ENCODE measurements at places on chromosomes 13 and 19. TPM values are rescaled to one million over a fixed set of nuclear protein-coding genes. Genes with fewer than 3 reads are reported as not detected.

DNA sequence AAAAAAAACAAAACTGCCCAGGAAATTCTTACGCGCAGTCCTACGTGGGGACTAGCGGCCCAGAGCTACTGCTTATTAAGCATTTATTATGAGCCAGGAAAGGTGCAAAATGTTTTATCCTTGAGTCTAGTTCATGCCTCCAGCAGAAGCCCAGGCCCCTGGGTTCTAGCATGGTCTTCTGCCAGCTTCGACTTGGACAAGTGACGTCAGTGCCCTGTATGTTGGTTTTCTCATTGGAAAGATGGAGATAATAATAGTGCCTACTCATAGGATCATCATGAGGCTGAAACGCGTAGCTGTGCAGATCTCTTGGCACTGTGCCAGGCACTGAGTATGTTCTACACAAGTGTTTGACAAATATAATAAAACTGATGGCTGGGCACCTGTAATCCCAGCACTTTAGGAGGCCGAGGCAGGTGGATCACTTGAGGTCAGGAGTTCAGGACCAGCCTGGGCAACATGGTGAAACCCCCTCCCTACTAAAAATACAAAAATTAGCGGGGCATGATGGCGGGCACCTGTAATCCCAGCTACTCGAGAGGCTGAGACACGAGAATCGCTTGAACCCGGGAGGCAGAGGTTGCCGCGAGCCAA is 12.4 kb upstream of the SULT2B1 start:
- H3K27ac ChIP-seq: no peak overlapping the region
- DNase-seq: peak; percentile 55
- no peaks in the 10 kb centered on the region for H3K4me1 ChIP-seq
- H3K27me3 ChIP-seq: no peaks in the 10 kb centered on the region
- H3K4me3 ChIP-seq: no peak overlapping the region

- no peaks in the 10 kb centered on the region for H3K36me3 ChIP-seq
- no peak overlapping the region for H3K27ac ChIP-seq
- no peaks in the 10 kb centered on the region for H3K27me3 ChIP-seq
- no peak overlapping the region for H3K4me3 ChIP-seq
These were observed 53.4 kb downstream of the GPC6 start for GRCh38 chr13:93279982-93280381.

CEACAM7 gene
- not detected for total RNA-seq

DNA sequence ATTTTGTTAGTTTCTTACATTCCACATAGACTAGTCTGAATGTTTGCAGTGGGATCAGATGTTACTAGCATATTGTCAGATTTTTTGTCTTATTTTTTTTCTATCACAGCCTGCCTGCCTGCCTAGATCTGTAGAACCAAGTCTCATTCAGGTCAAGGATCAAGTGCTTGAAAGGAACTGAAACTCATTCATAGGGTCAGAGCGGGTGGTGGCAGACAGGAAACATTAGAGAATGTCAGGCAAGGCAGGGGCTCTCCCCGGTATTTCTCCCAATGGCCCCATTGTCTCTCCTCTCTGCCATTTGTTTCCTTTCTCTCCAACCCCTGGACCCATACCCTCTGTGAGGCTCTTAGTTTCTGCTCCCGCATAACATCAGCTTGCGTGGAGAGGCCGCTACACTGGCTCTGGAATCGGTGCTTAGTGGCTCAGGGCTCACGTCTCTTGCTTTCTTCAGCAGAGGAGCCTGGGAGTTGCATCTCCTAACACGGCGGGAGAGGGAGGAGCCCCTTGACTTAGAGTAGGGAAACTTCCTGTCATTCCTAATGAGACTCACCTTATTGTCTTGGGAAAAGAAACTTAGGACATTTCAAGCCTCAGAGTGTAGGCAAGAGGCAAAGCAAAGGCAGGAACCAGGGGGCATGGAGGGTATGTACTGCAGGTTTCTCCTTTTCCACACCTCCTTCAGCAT is 35.6 kb upstream of the SPATA13 start:
- no peak for DNase-seq
- H3K27me3 ChIP-seq: no peaks in the 10 kb centered on the region
- H3K27ac ChIP-seq: peak overlapping the region; percentile 34

DNA sequence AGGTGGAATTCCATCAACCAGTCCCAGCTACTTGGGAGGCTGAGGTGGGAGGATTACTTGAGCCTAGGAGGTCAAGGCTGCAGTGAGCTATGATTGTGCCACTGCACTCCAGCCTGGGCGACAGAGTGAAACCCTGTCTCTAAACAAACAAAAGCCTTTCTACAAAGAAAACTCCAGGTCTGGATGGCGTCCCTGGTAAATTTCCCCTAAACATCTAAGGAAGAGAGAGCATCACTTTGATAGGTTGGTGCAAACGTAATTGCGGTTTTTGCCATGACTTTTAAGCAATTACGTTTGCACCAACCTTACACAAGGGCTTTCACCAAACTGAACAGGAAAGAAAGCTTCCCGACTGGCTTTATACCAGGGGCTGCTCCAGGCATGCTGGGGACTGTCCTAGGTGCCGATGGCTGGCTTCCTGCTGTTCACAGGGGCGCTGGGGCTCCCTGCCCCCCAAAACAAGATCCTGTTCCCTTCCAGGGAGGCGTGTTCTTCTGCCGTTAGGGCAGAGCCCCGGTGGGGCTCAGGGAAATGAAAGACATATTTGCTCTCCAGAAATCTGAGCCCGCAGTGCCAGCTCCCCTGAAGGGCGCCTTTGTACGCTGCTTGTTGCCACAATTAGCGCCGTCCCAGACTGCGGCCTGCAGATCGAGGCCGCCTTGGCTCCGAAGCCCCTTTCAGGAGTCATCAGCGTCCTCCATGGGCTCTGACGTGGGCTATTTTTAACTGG is 38.7 kb upstream of the KLF2 start:
- no peaks in the 10 kb centered on the region for H3K27me3 ChIP-seq
- no peaks in the 10 kb centered on the region for H3K36me3 ChIP-seq
- DNase-seq: peak; percentile 59

Data from heart left ventricle (tissue), 16 donors.